ENCODE measurements at places on chromosomes 11 and 22. TPM values are rescaled to one million over a fixed set of nuclear protein-coding genes. Genes with fewer than 3 reads are reported as not detected.

GRCh38 chr22:31143038-31143437 is 2.7 kb upstream of the PLA2G3 start:
- DNase-seq: no peak

DNA sequence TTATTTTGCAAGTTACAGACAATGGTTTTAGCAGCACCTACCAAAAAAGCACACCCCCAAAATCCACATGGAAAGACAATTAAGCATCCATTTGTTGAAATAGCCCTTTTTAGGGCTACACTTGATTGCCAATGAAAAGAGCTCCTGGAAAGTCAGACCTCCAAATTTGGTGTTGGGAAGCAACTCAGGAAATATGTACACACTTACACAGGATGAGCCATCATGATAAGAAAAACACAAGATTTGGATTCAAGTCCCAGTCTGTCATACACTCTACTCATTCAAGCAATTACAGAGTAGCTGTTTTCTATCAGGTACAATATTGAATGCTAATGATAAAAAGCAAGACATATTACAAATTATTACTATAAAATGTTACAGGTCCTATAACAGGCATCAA is 31.5 kb downstream of the FAM168A start:
- DNase-seq: no peak

Gene PTPN5
- not detected for total RNA-seq

Gene CHADL
- 0.48 TPM for total RNA-seq
